ENCODE measurements at places on chromosomes 7 and 10.

DNA sequence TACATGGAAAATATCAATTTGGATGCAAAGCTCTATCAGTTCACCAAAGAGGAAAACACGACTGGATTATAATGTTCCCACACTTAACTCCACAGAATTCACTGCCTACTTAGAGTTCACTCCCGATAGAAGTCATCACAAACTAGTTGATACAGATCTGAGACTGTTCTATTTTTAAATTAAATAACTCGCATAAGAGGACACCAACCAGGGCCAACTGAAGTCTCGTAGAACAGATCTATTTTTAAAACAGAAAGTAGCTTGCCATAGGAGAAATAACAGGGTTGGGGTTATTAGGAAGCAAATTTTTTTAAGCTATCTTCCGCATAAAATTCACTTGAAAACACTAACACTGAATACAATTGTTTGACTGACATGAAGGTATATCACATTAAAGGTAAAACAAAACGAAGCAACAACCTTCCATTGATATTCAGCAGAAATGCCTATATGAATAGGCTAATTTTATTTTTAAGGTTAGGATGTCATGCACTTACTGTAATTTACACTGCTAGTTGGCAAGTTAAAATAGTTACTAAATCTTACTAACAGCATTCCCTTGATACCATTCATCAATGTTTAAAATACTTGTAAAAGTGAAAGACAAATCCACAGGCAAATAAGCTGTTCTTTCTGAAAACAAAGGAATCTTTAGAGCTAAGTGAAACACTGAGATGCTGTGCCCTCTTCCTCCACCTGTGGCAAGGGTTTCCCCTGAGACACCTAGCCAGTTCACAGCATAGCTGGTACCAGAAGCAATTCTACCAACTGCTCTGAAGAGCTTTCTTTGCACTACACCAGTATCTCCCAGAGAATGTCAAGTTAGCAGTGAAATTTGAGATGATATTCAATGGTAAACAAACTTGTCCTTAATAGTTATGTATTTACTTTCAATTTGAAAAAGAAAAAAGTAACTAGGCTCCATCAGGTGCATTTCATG is 186.7 kb upstream of the ANK3 start:
- DNase-seq, result no peak

GRCh38 chr10:126690534-126690933 is 20.0 kb upstream of the C10orf90 start:
- no peak for DNase-seq

DNA sequence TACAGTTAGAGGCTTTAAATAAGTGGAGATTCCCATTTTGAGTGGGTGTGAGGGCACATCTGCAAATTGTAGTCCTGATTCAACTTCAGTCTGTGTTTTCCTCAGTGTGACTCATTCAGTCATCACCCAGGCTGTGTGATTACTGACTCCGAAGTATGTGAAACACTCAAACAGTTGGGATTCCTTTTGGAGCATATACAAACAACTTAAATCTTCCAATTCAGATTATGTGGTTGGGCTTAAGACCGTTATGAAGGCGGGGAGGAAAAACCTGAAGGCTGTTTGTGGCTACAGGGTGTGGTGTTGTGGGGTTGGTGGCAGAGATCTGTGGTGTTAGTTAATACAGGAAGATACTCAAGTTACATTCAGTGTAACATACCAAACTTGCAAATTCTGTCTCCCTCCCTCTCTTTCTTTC is 259.7 kb upstream of the FERD3L start:
- no peak for DNase-seq

GRCh38 chr7:23889566-23889965 is 179.5 kb downstream of the STK31 start:
- no peak for DNase-seq

DNA sequence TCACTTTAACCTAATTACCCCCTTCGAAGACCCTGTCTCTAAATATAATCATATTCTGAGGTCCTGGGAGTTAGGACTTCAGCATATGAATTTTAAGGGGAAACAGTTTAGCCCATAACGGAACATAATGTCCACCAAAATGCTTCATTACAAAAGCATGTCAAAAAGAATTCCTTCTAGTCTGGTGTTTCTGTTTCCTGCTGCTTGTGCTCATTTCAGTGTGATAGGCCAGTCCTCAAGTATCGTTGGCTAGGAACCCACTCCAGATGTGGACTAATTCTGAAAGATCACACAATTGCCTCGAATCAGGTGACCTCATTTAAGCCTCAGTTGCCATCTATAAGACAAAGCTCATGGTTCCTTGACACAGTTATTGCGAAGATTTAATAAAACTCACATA is 29.6 kb downstream of the INPP5F start:
- DNase-seq, result no peak

GRCh38 chr7:27895551-27895950 is 155.6 kb downstream of the TAX1BP1 start:
- no peak for DNase-seq

DNA sequence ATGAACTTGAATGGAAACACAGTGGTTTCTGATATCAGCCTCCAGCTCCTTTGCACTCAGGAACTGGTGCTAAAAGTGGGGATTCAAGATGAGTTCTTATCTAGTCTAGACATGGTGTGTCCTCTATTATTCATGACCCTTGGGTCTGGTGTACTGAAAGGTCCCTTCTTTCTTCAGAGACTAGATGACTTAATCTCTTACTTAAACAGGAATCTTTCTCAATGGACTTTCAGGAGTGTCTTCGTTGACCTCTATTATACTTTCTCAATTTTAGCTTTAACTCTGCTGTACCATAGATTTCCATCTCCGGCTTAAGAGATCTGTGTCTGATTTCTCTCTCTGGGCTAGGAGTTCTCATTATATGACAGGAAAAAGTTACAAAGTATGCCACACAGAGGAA is 83.5 kb upstream of the INHBA start:
- no peak for DNase-seq

GRCh38 chr7:108385834-108386422 is 70.3 kb downstream of the NRCAM start:
- no peak for DNase-seq

DNA sequence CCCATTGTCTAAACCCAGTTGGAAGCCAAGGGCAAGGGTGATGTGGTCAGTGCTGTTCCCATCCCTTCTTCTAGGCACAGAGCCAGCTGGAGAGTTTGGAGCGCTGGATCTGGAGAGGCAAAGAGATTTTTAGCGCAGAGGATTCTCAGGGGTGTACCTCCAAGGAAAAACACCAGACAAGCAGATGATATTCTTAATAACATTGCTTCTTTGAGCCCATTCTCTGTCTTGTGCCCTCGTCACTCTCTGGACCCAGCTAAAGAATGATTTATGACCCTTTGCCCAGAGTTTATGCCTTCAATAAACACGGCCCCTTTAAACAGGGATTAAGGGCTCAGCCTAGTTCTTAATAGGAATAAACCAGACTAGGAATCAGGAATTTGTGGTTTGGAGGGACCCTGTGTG is 4.7 kb upstream of the HIP1 start:
- DNase-seq, result no peak
